ENCODE measurements at places on chromosomes 13 and 19.

GRCh38 chr13:28392896-28393505 is 101.9 kb downstream of the FLT1 start:
- no peak for DNase-seq

GRCh38 chr13:77001963-77002587 is 10.2 kb downstream of the CLN5 start:
- DNase-seq = no peak

DNA sequence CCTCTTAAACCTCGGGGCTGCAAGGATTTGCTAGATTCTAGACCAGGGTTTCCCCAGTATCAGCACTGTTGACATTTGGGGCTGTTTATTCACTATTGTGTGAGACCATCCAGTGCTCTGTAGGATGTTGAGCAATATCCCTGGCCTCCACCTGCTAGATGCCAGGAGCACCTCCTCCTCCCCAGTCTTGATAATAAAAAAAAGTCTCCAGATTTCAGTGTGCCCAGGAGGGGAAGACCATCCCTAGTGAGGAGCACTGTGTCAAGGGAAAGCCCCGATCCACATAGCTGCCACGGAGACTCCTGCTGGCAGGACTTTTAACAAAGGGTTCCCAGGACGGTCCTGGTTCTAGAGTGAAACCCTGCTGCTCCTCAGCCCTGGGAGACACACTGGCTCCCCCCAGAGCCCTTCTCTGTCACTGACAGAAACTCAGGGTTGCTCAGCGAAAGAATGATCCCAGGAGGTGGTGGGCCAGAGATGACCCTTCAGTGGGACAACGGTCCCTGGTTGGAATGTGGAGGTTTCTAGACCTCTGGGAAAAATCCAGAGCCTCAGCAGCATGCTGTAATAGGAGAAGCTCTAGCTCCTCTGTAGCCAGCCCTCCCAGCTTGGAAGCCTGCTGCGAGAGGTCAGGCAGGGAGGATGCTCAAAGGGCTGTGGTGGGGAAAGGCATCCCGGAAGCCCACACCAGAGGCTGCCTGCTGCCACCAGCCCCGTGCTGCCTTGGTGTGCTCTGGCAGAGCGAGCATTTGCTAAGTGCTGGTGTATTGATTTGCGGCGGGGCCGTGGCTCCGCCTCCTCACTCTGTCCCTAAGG is 20.3 kb downstream of the LYL1 start:
- no peak for DNase-seq

DNA sequence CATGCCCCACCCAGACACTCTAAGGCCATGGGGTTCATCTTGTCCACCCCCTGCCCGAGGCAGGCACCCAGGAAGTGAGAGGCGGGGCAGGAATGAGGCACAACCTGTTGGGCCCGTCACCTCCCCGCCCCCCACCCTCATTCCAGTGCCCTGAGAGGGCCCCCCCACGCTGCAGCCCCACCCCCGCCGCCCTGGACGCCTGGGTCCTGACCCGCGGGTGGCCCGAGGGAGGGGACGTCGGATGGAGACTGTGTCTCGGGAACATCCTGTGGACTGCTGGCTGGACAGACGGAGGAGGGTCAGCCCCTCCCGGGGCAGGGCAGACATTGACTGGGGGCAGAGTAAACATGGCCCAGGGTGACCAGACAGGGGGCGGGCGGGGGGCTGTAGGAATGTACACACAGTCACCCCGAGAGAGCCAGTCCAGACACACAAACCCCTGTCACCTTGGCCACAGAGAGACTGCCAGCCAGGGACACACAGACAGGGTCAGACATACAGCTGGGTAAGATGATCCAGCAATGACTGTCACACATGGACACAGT is 7.4 kb upstream of the JUNB start:
- DNase-seq = no peak

- no peak for DNase-seq
These were observed 180.4 kb downstream of the KATNAL1 start for GRCh38 chr13:30126903-30127428.

DNA sequence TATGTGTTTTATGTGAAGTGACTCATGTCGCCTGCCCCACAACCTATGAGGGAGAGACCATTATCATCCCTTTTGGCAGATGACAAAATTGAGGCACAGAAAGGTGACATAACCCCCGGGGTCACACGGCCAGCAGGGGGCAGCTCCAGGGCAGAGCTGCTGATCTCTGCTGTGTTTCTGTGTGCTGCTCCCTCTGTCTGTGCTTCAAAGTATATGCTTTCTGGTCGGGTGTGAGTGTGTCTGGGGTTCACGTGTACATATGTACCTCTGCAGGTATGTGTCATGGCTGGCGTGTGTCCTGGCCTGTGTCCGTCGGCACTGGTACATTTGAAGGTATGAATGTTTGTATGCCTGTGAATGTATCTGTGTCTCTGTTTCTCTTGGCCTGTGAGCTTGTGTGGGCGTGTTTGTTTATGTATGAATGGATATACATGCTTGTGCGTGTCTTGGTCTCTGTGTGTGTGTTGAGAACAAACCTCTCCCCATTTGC is 7.1 kb downstream of the LIPE start:
- DNase-seq = no peak

GRCh38 chr13:73861136-73861535 is 273.1 kb downstream of the KLF12 start:
- DNase-seq = no peak

DNA sequence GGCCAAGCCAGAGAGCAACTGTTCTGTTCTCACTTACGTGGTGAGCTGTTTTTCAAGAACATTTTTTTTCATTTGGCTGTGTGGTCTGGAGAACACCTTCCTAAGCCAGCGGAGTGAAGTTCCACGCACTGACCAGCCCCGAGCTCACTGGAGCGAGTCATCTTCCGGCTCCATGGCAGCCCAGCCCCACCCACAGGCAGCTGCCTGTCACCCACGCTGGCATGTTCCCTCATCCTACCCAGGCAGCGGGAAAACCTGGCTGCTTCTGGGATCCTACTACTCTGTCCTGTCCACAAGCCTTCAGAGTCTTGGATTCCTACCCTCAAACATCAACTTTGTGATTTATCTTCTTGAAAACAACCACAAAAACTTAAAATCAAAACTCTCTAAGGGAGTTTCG is 76.2 kb downstream of the GGACT start:
- no peak for DNase-seq

DNA sequence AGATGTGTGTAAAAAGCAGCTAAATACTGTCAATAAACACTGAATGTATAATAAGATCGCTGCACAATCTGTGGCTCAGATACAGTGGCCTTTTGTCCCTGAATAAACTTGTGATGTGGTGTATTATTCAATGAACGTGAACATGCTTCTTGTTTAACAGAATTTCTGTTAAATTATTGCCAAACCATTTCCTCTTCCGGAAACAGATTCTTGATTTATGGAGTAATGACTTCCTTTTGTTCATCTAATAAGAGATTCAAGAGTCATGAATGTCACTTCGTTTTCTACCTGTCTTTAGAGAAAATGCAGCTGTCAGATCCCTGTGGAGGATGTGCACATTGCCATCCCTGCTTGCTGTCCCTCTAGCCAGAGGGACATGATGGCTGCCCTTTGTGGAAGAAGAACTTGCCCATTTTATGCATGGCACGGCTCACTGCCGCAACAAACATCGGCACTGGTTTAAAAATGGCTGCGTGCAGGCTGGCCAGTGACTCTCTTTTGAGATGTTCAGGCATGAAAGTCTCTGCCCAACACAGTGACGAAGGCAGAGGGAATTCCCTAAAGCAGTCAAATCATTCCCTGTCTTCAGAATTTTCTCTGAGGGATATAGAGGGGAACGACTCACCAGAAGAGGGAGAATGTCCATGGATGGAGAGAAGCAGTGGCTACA is 3.1 kb upstream of the TNFSF13B start:
- no peak for DNase-seq

All from putamen (tissue), 1 donor.